ENCODE measurements at places on chromosomes 11 and 22. TPM values are rescaled to one million over a fixed set of nuclear protein-coding genes. Genes with fewer than 3 reads are reported as not detected.

Gene GGTLC3
- total RNA-seq: not detected

Gene KRTAP5-10
- total RNA-seq: not detected

Gene TYR
- total RNA-seq: not detected

Gene SCGB1A1
- not detected for total RNA-seq

Gene POU2AF1
- not detected for total RNA-seq

Gene PRR33
- not detected for total RNA-seq

Gene MS4A7
- not detected for total RNA-seq

Gene AP1B1
- 27.7 TPM for total RNA-seq

Gene CBL
- 8.6 TPM for total RNA-seq

Measured in A549 treated with RU486 at 1 μM for 4 hours (cell line).